ENCODE measurements at places on chromosomes 4 and X. TPM values are rescaled to one million over a fixed set of nuclear protein-coding genes. Genes with fewer than 3 reads are reported as not detected.

DNA sequence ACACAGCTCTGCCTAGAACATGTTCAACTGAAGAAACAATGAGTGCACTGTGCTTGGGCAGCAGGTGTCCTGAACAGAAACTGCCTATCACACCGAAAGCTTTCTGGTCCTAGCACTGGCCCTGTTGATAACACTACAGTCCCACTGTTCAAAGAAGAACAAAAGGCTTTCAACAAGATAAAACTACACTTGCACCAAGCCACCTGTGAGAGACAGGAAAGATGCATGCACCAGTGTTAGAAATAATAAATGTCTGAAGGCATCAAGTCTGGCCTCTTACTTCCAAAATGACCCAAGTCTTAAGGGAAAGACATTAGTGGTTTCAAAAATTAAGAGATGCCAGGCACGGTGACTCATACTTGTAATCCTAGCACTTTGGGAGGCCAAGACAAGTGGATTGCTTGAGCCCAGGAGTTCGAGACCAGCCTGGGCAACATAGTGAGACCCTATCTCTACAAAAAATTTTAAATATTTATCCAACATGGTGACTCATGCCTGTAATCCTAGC is 68.7 kb downstream of the APBB2 start:
- H3K36me3 ChIP-seq = no peaks in the 10 kb centered on the region
- no peak for DNase-seq
- H3K27me3 ChIP-seq = no peaks in the 10 kb centered on the region
- peaks cover 50% of the 10 kb centered on the region for H3K4me1 ChIP-seq
- H3K27ac ChIP-seq = peak overlapping the region; percentile 82

GRCh38 chrX:134692233-134692632 is 34.0 kb upstream of the PLAC1 start:
- no peak overlapping the region for H3K27ac ChIP-seq
- DNase-seq = no peak
- H3K27me3 ChIP-seq = no peaks in the 10 kb centered on the region
- no peak overlapping the region for H3K4me3 ChIP-seq
- H3K4me1 ChIP-seq = no peaks in the 10 kb centered on the region

GRCh38 chr4:181592221-181592745 is 650.9 kb upstream of the TENM3 start:
- H3K4me3 ChIP-seq = no peak overlapping the region
- no peaks in the 10 kb centered on the region for H3K36me3 ChIP-seq
- no peaks in the 10 kb centered on the region for H3K27me3 ChIP-seq
- no peaks in the 10 kb centered on the region for H3K4me1 ChIP-seq
- DNase-seq = no peak

GRCh38 chr4:124899997-124900396 is 187.5 kb upstream of the ANKRD50 start:
- no peak for DNase-seq
- H3K4me3 ChIP-seq = no peak overlapping the region
- H3K27ac ChIP-seq = no peak overlapping the region
- no peaks in the 10 kb centered on the region for H3K4me1 ChIP-seq

Gene ELMOD2
- total RNA-seq = 22.8 TPM
